ENCODE measurements at places on chromosomes 2 and 18.
A peak's percentile ranks its signal among the peaks of the same experiment; 100 is the strongest.

DNA sequence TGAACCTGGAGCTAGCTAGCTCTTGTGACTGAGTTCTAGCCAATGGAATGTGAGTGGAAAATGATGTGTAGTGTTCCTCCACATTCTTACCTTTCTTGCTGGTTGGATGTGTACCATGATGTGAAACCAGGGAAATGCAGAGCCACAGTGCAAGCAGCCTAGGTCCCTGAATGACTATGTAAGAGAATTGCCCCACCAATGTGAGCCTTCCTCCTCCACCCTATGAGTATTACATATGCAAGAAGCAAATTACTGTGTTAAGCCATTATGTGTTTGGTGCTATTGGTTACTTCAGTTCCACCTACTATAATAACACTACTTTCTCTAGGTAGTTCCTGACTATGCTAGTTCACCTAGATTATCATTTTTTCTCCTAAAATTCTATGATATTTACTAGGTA, 39.6 kb downstream of the LCLAT1 start:
- no peak for DNase-seq

- DNase-seq, result peak; percentile 51
These were observed 39.6 kb downstream of the SCN3A start for GRCh38 chr2:165164201-165164600.

DNA sequence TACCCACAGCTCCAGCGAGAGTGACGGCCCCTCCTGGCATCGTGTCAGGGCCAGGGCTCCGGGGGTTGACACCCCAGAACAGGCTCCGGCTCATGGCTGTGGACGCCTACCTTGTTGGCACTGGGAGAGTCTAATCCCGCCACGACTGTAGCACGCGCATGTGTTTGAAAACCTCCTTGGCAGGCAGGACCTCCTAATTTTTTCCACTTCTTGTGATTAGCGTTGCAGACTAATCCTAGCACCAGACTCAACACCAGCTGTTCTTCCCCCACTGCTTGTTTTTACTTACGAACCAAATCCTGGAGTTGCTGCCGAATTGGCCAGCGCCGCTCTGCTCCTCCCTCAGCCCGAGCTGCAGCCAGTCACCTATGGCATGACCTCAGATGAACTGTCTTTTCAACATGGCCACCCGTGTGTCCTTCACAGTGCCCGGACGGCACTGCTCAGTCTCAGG, 110.7 kb downstream of the KLHL29 start:
- no peak for DNase-seq

DNA sequence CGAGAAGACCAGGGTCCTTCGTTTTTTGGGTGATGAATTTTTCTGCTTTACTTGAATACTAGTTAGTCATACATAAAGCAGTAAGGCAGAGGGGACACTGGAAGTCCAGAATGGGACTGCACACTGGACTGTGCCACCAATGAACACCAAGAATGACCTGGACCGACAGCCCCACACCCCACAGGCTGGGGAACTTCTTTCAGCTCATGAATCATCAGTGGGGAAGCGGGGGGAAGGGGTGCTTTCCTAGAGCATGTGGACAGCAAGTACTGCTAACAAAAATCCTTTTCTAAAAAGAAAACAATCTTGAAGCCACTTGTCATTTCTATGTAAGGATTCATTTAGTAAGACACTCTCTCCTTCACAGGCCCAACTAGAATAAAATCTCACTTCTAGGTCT, 86.0 kb downstream of the DTNB start:
- peak; percentile 22 for DNase-seq

GRCh38 chr2:68912111-68912510, 40.6 kb downstream of the GKN2 start:
- no peak for DNase-seq

DNA sequence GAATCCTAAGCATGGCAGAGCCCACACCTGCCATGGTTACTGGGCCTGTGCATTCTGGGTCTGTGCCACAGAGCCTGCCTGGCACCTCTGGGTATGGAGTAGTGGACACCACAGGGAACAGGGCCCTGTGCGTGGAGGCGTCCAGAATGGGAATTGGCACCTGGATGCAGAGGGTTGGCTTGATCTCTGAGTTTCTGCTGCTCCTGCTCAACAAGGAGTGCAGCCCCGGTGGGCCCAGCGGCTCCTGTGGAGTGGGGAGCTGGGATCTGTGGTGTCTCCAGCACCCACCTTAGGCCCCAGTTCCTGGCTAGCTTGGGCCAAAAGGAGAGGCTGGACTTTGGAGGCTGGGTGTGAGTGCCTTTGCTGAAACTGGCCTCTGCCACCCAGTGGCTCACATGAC, 7.9 kb upstream of the ANKRD62 start:
- DNase-seq, result no peak

DNA sequence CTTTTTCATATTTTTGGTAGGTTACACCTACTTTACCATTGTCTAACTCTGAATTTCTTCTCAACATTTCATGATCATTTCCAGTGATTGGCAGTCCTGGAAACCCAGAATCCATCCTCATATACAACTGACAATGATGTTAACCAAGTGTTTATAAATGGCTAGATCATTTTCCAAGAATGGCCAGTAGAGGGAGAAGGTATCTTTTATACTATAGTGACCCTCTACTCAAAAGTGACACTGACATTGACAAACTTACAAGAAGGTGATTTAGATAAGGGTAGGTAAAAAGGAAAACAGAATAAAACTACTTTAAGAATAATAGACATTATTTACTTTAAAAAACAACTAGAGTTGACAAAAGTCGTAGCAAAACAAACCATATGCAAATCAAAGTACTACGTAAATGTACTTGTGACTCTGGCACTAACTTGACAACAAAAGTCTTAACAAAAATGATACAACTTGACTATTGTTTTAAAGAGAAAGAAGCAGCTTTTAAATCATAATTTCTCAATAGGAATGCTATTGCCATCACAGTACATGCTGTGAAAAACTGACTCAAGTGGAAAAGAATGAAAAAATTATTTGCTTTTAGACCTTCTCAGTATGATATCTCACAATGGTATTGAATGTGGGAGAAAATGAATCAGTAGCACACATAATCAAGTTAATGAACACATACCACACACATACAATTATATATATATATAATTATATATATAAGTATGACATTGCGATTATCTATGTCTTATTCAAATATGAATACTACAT, 76.6 kb upstream of the GRB14 start:
- DNase-seq, result no peak

DNA sequence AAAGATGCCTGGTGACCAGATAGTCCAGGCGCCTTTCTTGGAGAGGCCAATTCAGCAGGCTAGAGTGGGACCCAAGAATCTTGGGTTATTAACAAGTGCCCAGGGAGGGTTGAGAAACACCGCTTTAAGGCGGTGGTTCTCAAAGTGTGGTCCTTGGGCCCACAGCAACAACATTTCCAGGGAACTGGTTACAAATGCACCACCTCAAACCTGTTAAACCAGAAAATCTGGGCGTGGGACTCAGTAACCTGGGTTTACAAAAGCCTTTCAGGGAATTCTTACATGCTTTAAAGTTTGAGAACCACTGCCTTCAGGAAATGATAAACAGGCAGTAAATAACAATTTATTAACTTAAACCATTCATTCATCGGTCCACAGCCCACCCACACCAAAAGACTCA, 92.5 kb downstream of the SP3 start:
- no peak for DNase-seq

GRCh38 chr2:173599821-173600359, 245.2 kb downstream of the CDCA7 start:
- DNase-seq, result no peak

DNA sequence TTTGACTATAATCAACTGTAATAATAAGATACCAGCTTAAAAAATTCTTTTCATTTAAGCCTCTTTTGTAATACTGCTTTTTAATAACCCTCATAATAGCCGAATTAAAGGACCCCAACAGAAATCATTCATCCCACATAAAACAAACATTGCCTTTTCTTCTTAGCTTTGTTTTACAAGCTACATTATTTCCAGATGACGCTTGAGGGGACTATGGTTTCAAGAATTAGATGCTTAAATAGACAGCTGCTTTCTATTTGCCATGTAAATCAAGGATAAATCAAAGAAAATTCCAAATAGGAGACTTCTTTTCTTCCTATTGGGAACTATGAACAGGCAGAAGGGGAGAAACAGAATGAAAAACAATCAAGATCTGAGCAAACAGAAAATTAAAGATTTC, 200.7 kb upstream of the SMAD7 start:
- no peak for DNase-seq

- DNase-seq, result no peak
These were observed 33.6 kb downstream of the RASGRP3 start for GRCh38 chr2:33509908-33510585.

GRCh38 chr18:2306606-2307005, 264.7 kb downstream of the METTL4 start:
- DNase-seq, result no peak

- no peak for DNase-seq
These were observed 63.9 kb downstream of the CD226 start for GRCh38 chr18:69883781-69884180.

DNA sequence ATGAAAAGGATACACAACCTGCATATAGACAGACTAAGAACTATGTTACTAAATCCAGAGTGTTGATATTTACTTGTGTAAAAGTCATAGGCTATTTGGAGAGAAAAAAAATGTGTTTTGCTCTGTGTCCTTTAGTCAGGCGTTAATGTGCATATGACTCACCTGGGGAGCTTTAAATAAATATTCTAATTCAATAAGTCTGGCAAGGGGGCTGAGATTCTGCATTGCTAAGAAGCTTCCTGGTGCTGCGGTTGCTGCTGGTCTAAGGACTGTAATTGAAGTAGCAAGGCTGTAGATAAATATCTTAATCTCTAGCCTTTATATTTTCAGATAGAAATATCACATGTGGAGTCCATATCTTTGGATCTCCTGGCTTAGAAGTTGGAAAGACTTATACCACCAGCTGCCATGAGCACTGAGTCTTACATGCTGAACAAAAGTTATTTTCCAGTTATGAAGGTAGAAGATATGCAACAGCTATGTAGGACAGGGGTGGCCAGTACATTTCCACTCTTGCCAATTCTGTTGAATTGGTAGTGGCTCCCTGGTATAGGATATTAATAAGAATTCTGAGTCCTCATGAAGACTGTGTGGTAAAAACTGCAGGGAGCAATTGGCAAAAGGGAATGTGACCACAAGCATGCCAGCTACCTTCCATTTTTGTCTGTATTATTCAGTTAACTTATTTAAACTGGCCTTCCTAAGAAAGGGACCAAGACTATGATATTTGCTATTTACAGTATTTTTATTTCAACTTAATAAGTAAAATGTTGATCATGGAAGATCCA, 4.8 kb downstream of the SPAG16 start:
- no peak for DNase-seq

DNA sequence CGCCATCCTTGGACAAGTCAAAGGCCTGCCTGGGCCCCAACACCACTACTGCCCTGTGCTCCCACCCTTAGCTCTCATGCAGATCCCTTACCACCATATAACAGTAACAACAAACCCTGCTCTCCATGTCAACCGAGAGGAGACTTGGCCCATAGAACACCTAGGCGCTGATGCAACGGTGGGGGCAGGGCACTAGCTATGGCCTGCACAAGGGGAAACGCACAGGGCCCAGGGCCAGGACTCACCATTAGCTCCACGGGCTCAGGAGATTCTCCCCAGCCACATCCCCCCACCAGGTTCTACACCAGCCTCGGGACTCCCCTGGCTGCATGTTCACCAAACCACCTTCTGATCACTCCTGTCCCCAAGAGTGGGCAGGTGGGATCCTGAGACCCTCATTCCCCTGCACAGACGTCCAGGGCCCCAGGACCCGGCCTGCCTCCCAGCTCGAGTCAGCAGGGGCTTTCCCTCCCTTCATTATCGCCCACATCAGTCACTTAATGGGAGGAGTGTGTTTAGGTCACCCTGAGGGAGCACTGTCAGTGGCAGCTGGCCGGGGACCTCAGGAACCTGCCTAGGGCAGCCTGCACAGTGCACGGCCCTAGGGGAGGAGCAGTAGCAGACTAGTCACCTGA, 29.3 kb downstream of the ANKMY1 start:
- no peak for DNase-seq

- no peak for DNase-seq
These were observed 51.8 kb upstream of the CCDC150 start for GRCh38 chr2:196587739-196588138.

GRCh38 chr18:23712445-23712844, 23.2 kb downstream of the LAMA3 start:
- no peak for DNase-seq

GRCh38 chr2:159617646-159618045, 1.3 kb upstream of the BAZ2B start:
- DNase-seq, result peak; percentile 13

- no peak for DNase-seq
These were observed 462.8 kb upstream of the MEX3C start for GRCh38 chr18:51660188-51660715.

DNA sequence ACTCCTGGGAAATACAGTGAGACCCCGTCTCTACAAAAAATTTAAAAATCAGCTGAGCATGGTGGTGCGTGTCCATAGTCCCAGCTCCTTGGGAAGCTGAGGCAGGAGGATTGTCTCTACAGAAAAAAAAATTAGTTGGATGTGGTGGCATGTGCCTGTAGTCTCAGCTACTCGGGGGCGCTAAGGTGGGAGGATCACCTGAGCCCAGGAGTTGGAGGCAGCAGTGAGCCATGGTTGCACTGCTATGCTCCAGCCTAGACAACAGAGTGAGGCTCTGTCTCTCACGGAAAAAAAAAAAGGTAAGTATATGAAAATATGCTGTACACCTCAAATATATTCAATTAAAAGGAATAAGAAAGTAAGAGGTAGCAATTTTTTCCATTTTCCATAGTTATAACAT, 92.5 kb upstream of the TGIF1 start:
- no peak for DNase-seq

GRCh38 chr2:240813231-240813921, 6.6 kb downstream of the KIF1A start:
- no peak for DNase-seq

DNA sequence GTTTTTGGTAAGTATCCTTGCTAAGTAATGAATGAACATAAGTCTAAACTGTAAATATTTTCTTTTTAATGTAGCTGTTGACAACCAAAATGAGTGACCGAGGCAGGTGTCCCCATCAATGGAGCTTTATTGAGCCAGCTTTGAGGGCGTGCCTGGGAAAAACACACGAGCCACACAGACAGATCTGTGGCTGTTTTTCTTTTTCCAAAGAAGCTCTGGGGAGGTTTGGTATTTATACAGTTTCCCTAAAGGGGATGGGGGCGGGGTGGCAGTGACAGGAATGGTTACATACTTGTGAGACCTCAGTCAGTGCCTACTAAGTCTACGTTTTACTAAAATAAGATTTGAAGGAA, 11.2 kb downstream of the DBI start:
- no peak for DNase-seq

GRCh38 chr2:240806459-240806858, 13.6 kb downstream of the KIF1A start:
- no peak for DNase-seq

DNA sequence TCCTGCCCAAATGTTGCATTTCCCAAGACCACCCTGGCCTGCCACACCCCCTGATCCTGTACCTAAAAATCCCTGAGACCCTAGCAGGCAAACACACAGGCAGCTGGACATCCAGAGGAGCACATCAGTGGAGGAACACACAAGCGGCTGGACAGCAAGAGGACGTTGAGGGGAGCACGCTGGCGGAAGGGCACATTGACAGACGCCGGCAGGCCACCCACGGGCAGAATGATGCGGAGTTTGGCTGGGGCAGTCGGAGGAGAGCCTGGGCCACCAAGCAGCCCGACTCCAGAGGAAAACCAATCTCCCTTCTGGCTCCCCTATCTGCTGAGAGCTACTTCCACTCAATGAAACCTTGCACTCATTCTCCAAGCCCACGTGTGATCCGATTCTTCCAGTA, 47.7 kb downstream of the EMX1 start:
- DNase-seq, result no peak
